ENCODE measurements at places on chromosomes 13 and 19.
A peak's percentile ranks its signal among the peaks of the same experiment; 100 is the strongest.

GRCh38 chr13:33197541-33197971 lies 88.0 kb downstream of the STARD13 start:
- DNase-seq, result peak; percentile 48

- DNase-seq, result peak; percentile 86
Observed at GRCh38 chr19:4369109-4369887, 25.9 kb downstream of the MPND start.

GRCh38 chr19:7968796-7969554 lies 25.5 kb upstream of the TIMM44 start:
- DNase-seq, result no peak

GRCh38 chr13:95754069-95754468 lies 77.1 kb downstream of the DNAJC3 start:
- no peak for DNase-seq

DNA sequence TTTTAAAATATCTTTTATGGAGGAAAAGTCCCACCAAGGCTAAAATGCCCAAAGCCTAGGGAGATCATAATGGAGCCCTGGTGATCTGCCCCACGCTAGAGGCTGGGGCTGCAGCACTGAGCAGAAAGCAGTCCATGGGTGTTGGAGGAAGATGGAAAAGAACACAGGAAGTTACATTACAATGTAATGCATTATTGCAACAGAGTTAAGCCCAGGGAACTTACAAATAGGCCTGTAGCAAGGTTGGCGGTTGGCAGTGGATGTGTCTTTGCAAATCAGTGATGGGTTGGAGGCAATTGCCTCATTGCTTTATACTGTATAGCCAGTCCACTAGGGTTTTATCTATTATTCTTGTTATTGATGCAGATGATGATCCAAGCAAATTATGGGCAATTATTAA lies 399.9 kb downstream of the NDFIP2 start:
- no peak for DNase-seq

GRCh38 chr19:1181606-1182005 lies 7.5 kb upstream of the SBNO2 start:
- DNase-seq, result peak; percentile 76

DNA sequence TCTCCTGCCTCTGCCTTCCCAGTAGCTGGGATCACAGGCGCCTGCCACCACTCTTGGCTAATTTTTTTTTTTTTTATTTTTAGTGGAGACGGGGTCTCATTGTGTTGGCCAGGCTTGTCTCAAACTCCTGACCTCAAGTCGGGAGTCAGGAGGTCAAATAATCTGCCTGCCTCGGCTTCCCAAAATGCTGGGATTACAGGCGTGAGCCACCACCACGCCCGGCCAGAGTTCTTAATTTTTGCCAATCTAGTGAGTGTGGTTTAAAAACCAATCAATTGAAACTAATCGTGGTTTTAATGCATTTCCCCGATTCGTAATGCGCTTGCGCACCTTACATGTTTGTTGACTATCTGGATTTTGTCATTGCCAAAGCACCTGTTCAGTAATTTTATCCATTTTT lies 37.0 kb downstream of the SKA3 start:
- no peak for DNase-seq

GRCh38 chr19:58520257-58520599 lies 618 bp upstream of the ZBTB45 start:
- no peak for DNase-seq

DNA sequence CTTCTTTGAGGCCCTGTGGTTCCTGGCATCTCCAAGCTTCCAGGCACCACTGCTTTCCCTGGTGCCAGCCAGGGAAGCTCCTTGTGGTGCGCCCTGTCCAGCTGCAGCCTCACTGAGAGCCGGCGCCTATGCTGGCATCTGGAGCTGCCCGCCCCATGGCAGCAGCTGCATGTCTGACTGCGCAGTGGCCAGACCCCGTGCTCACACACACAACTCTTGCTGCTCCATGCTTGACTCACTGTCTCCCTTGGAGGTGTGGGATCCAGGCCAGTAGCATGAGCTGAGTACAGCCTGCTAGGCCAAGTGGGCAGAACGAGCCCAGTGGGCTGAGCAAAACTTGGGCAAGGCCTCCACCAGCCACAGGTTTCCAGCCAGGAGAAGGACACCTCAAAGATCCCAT lies 11.5 kb upstream of the SUPT20H start:
- DNase-seq, result no peak

DNA sequence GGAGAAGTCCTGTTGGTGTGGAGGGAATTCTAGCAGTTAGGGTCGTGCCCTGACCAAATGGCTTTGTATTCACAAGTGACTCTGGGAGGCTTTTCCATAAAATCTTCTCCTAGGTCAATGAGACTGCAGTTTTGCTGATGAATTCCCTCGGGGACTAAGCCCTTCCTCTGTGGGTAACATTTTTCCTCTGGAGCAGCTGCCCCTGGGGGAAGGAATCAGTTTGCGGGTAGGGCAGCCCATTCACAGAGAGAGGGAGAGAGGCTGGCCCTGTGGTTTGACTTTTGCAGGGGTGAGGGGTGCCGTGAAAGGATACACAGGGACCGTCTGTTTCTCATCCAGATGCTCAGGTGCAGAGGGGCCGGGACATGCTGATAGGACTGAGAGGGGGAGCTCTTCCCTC lies 67.3 kb downstream of the ERICH6B start:
- no peak for DNase-seq

- no peak for DNase-seq
Observed at GRCh38 chr13:30576528-30576927, 41.2 kb upstream of the USPL1 start.

DNA sequence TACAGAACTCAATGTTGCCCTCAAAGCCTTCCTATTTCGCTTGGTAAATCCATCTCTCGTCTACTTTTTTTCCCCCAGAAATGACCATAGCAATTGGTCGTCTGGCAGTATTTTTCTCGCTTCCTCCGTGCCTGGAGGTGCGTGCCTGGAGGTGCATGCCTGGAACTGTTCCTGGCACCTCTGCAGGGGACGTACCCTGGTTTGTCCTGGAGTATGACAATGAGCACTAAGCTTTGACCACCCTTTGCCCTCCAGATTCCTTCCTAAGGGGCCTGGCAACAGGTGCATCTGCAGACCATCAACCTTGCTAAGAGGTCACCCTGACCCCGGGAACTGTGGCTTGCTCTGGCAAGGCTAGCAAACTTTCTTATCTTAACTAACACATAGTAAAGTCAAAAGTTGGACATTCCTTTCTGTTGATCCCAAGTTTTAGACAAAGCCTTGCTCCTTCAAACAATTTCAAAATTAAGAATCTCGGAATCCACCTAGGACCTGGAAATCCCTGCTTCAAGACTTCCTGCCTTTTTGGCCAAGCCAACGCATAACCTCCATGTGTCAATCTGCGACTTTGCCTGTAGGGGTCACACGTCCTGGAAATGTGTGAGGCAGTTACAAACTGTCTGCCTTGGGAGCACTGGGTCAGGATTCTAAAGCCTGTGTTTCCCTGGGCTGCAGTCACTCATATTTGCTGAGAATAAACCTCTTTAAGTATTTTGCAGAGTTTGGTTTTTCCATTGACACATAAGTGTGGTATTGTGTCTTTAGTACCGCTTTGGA lies 28.8 kb upstream of the TUBGCP3 start:
- peak; percentile 78 for DNase-seq

DNA sequence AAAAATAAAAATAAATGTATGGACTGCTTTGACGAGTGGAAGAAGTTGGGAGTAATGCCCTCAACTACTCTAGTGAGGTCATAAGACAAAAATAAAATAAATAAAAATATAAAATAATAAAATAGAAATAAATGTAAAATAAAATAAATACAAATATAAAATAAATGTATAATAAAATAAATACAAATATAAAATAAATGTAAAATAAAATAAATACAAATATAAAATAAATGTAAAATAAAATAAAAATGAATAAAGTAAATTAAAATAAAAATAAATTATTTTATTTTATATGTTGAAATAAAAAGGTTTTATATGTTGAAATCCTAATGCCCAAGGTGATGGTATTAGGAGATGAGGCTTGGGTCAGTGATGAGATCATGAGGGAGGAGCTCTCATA lies 20.1 kb upstream of the IGSF23 start:
- DNase-seq, result no peak

DNA sequence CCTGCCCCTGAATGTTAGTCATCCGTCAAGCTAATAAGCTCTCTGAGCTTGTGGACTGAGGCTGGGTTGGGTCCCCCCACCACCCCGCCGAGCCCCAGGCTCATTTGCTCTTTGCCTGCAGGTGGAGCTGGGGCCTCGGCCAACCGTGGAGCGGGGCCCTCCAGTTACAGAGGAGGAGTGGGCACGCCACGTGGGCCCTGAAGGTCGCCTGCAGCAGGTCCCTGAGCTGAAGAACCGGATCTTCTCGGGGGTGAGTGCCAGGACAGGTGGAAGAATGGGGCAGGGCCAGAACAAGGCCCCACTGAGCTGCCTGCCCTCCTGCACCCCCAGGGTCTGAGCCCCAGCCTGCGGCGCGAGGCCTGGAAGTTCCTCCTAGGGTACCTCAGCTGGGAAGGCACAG lies 5.1 kb downstream of the TBC1D17 start:
- no peak for DNase-seq

GRCh38 chr13:97387890-97388289 lies 46.1 kb upstream of the RAP2A start:
- no peak for DNase-seq

- no peak for DNase-seq
Observed at GRCh38 chr13:37163641-37164265, 58.3 kb upstream of the CSNK1A1L start.

DNA sequence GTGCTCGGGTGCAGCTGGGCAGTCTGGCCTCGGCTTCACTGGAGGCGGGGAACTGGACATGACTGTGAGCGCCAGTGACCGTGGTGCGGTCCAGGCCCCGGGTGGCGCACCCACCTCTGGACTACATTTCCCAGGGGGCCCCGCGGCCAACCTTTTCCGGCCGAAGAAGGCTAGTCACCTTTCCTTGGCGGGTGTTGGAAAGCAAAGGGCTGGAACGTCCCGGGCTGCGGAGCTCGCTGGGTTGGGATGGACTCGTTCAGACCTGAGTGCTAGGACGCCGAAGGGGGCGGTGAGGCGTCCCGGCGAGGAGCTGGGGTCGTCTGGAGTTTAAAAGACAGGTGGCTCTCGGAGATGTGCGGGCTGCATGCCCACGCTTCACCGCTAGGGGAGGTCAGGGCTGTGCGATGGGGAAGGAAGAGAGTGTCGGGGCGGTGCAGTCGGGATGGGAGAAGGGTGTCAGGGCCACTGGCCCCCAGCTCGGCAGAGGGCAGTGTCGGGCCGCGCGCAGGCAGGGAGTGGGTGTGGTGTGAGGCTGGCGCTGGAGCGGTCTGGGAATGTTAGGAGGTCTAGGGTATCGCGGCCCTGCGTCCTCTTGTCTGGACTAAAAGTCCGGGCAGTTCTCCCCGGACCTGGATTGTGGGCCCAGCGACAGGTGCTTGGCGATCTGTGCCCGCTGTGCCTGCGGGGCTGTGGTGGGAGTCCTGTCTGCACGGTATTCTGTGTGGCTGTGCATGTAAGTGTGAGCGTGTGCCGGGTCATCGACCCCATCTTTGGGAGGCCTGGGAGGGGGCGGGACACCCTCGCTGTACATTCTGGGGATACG lies 57.1 kb downstream of the ZNF568 start:
- peak; percentile 57 for DNase-seq

- no peak for DNase-seq
Observed at GRCh38 chr19:9547870-9548269, 9.4 kb upstream of the ZNF426 start.

DNA sequence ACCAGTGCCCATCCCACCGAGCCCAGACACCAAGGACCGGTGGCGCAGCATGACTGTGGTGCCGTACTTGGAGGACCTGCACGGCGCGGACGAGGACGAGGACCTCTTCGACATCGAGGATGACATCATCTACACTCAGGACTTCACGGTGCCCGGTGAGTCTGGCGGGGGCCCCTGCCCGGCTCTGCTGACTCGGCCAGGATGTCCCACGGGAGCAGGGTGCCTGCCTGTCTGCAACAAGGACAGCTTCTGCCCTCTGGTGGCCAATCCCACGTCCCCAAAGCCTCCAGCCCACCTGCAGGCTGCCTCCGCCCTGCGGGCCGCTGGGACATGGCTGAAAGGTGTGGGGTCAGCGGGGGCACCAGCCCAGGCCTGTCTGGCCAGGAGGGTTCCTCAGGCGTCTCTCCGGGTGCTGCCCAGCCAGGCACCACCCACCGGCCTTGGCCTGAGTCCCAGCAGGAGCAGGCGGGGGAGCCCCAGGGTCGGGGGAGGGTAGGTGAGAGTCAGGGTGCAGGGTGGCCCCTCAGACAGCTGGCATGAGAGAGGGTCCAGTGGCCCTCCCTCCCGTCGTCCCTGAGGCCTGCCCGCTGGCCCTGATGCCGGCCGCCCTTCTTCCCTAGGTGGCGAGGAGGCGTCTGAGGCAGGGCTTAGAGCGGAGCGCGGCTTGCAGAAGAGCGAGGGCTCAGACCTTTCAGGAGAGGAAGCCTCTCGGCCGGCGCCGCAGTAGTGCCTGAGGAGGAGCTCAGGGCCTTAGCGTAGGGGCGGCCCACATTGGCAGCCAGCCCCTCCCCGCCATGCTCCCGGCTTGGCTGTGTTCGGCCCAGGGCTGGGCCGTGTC lies 14.6 kb downstream of the CBARP start:
- peak; percentile 91 for DNase-seq

GRCh38 chr13:35744566-35745178 lies 268.2 kb upstream of the MAB21L1 start:
- no peak for DNase-seq

- peak; percentile 78 for DNase-seq
Observed at GRCh38 chr19:19956434-19957075, 55.8 kb downstream of the ZNF93 start.

- peak; percentile 80 for DNase-seq
Observed at GRCh38 chr13:26051231-26051656, 572 bp downstream of the SHISA2 start.

DNA sequence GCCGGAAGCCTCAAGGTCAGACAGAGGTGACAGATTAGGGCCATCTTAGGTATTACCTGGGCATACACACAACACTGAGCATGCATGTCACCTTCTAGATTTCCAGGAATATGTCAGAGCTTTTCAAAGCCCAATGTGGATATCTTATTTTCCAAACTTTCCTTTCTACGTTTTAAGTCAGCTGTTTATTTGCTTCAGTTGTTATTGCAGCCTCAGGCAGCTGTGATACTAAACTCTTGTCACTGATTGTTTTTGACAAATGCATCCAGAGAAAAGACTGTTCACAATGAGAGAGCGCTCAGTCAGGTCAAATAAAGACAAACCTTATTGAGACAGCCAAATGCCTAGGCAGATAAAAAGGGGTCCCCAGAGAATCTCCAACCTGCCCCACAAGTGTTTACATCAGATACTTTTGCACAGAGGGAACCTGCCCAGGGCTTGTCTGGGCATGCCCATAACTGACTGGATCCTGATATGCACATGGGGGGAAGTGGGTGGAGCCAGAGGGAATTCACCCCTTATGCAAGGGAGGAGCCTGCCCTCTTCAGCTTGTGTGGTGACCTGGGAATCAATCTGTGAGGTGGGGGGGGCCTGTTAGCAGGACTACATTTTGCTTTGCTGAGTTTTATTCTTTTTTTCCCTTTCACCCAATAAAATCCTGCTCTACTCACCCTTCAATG lies 28.5 kb downstream of the MED4 start:
- DNase-seq, result no peak

GRCh38 chr19:8806661-8807060 lies 25.4 kb downstream of the ZNF558 start:
- no peak for DNase-seq

All from endodermal cell (in vitro differentiated cells).